ENCODE measurements at places on chromosomes 1 and 21.

- DNase-seq: no peak
Measured at GRCh38 chr1:116902723-116903383, 6.9 kb upstream of the PTGFRN start.

- no peak for DNase-seq
Measured at GRCh38 chr1:213962508-213962907, 25.3 kb upstream of the PROX1 start.

- no peak for DNase-seq
Measured at GRCh38 chr21:29678626-29679025, 261.2 kb downstream of the GRIK1 start.

GRCh38 chr21:45454926-45455673 lies 50.1 kb downstream of the COL18A1 start:
- no peak for DNase-seq

DNA sequence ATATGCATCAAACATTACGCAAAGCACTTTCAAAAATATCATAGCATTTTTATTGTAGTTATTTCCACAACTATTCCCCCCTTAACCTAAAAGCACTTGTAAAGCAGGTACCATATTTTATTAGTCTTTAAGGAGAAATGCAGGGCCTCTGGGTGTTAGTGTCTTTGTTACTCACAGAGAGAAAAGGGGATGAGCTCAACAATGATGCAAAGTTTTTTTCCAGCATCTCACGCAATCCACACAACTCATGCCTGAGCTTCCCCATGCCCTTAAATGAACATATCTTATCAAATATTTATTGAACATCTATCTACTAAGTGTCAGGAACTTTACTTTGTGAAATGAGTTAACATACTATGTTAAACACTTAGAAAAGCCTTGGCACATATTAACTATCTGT lies 50.6 kb downstream of the BEND5 start:
- no peak for DNase-seq

DNA sequence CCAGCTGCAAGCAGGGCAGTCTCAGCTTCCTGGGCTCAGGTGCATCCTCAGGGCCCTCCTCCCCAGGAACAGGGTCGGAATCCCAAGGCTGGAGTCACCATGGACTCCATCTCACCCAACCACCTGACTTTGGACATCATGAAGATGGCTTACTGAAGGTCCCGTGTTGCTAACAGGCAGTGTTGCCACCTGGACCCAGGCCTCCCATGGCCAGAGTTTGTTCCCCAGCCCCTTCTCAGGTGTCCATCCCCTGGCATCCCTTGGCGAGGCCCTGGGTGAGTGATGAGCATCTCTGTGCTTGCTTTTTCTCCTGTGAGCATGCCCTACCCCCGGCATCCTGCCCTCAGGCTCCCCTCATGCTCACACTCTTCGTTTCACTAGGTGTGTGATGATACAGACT lies 101.7 kb upstream of the EDN2 start:
- no peak for DNase-seq

DNA sequence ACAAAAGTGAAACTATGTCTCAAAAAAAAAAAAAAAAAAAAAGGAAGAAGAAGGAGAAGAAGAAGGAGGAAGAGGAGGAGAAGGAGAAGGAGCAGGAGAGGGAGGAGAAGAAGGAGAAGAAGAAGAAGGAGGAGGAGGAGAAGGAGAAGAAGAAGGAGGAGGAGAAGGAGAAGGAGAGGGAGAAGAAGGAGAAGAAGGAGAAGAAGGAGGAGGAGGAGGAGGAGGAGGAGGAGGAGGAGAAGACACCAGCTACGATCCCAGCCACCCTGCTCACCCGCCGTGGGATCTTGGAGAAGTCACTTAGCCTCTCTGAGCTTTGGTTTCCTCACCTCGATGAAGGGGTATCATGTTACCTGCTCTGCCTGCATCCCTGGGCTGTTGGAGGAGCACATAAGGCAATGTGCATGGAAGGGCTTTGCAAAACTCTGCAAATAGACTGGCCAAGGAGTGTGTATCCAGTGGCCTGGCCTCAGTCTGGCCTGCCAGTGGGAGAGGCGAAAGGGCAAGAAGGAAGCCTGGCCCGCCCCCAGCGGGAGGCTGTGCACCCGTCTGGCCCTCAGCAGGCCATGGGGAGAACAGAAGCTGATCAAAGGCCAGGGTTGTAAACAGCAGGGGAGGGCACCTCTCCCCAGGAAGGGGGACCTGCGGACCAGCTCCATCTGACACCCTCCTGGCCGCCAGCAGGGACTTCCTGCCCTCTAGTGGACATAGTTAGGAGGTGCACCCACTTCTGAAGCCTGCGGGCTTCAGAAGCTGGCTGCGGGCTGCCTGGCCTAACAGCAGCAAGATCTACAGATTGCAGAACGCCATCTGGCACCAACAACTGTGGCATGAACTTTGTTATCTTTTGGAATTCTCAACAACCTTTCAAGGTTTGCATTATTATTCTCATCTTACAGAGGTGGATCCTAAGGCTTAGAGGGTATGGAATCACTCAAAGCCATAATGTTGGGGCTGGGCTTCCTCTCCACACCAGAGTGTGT lies 19.2 kb upstream of the CDK18 start:
- DNase-seq: peak; percentile 17

- no peak for DNase-seq
Measured at GRCh38 chr1:182682898-182683501, 1.4 kb downstream of the RGS8 start.

DNA sequence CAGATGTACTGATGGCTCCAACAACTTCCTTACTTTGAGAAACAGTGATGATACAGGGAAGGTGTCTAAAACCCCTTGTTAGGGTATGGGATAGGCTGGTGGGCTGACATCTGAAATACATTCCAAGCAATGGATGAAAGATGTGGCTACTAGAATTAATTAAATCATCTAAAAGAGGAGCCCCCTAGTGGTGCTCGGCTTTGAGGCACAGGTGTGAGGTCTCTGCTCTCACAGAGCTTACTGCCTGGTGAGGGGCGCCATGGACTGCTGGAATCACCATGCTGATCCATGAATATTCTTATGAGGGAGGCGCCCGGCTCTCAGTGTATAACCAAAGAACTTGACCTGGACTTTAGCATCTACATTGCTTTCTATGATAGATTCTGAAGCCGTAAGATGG lies 48.5 kb downstream of the GNG4 start:
- no peak for DNase-seq

DNA sequence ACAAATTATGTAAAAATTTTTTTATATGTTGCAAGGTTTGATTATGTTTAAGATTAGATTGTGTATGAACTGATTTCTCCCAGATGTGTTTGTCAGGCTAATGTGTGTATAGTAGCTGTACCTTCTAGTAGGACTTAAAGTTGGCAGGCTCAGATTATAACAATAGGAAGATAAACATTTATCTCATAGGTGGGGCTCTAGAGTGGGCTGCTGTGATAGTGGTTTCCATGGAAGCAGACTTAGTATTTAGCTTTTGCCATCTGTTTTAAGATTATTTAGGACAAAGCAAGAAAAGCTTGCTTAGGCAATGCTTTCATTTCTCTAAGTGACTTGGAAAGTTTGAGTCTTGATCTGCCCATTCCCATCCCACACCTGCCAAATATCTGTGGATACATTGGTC lies 187.7 kb upstream of the CACYBP start:
- no peak for DNase-seq

- DNase-seq: no peak
Measured at GRCh38 chr1:27047914-27048313, 35.3 kb upstream of the TENT5B start.

GRCh38 chr1:109025694-109026093 lies 16.2 kb downstream of the WDR47 start:
- no peak for DNase-seq

DNA sequence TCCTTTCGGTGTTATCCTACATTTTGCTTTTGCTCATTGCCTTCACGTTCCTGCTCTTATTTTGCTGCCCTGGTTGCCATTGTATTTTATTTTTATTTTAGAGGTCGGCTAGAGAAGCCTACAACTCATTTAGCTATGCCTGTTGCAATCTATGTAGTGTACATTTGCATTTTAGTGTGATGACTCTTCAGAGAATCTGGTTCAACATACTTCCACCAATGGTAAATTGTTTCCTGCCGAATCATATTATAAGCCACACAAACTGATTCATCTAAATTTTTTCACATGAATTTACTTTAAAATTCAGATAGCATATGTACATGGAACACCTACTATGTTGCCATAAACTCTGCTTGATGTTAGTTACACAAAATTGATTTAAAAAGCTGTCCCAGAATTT lies 1596.9 kb downstream of the PLA2G4A start:
- DNase-seq: no peak

- no peak for DNase-seq
Measured at GRCh38 chr1:94067196-94067595, 53.8 kb downstream of the ABCA4 start.

- no peak for DNase-seq
Measured at GRCh38 chr1:226558036-226558650, 9.6 kb downstream of the STUM start.

DNA sequence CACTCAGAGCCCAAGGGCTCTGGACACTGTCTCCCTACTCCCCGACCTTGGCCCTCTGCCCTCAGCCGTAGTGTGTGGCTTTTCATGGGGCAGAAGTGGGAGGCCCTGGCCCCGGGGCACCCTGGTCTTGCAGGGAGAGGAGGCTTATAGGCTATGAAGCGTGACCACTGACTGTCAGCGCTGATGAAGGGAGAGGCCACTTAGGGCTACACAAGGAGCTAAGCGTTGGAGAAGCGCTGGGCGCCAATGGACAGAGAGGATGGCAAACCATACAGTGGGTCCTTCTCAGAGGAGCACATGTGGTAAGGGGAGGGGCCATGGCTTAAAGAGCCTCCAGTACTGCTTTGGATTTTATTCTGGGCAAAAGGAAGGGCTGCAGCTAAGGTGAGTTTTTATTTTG lies 7.9 kb downstream of the CRABP2 start:
- no peak for DNase-seq

DNA sequence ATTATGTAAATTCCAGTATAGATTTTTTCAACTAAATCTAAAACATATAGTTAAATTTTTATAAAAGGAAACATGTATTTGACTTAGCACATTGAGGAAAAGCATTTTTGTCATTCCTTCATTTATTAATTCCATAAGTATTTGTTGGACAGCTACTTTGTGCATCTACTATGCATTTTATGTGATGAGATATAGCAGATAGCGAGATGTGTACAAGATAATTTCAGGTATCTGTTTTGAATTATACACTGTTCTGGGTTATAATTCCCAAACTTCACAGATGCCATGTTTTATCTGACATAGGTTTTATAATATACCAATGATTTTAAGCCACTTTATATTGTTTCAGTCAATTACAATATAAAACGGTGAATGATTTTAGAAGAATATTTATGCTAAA lies 398.7 kb downstream of the USH2A start:
- no peak for DNase-seq

DNA sequence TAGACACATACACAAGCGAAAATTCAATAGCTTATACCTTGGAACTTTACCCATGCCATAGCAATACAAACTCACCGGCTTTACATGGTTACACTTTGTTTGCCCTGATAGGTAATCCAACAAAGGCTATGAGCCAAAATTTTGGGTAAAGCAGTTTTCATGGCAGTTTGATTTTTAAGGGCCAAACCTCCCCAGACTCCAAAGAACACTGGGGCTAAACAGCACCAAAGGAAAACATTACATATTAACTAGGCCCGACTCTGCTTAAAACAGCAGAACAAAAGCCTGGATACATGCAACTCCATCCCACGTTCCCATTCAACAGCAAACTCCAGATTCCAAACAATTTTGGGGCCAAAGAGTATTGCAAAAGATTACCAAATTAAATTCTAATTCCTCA lies 4.4 kb upstream of the TMEM125 start:
- DNase-seq: no peak

- no peak for DNase-seq
Measured at GRCh38 chr1:22123901-22124404, 18.9 kb downstream of the WNT4 start.

GRCh38 chr1:48560577-48560976 lies 88.6 kb upstream of the SPATA6 start:
- no peak for DNase-seq

- no peak for DNase-seq
Measured at GRCh38 chr21:31766899-31767298, 35.0 kb upstream of the SCAF4 start.

DNA sequence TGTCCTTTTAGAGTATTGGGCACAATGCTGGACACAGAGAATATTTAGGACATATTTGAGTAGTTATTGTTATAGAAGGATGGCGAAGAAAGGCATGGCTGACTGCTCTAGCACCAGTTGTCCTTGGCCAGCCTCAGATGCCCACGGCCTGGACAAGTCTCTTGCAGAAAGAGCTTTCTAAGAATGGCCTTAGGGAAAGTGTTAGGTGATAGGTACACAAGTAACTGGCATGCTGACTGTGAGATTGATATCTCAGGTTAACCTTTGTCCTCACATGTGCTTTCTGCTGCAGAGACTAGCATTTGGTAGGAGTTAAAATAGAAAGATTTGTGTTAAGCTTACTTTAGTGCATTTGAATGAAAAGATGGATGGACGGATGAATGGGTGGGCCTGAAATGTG lies 10.1 kb downstream of the SFT2D2 start:
- DNase-seq: no peak

GRCh38 chr1:229845410-229846138 lies 219.5 kb downstream of the URB2 start:
- no peak for DNase-seq

GRCh38 chr21:29350246-29350779 lies 51.6 kb downstream of the BACH1 start:
- no peak for DNase-seq

DNA sequence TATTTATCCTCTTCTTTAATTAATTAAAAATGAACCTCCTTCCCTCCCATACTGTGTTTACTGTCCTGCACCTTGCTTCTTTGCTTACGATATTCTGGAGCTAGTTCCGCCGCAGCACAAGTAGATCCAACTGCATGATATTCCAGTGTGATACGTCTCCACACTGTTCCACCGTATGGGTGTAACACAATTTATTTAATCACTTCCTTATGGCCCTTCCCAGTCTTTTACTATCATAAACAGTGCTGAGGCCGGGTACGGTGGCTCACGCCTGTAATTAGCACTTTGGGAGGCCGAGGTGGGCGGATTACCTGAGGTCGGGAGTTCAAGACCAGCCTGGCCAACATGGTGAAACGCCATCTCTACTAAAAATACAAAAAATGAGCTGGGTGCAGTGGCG lies 25.7 kb downstream of the CNST start:
- DNase-seq: no peak

DNA sequence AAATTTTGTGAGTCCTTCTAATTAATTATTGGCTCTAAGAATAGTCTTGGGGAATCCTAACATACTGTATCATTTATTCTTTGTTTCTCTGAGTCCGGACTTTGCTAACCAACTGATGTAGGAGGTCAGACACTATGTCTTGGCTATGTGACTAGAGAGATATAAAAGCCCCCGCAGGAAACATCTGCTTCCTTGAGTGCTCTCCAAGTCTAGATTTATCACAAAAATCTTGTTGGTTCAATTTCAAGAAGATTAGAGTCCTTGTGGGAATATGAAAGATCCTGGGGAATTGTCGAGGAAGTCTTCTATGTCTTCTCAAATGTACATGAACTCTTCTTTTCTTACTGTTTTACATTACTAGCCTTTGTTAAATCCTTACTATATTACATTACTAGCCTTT lies 1712.5 kb downstream of the NCAM2 start:
- no peak for DNase-seq

GRCh38 chr1:160149716-160150115 lies 1.7 kb upstream of the ATP1A4 start:
- no peak for DNase-seq
